ENCODE measurements at places on chromosomes 7 and 10. TPM values are rescaled to one million over a fixed set of nuclear protein-coding genes. Genes with fewer than 3 reads are reported as not detected.

Gene MYOZ1
- total RNA-seq = not detected

DNA sequence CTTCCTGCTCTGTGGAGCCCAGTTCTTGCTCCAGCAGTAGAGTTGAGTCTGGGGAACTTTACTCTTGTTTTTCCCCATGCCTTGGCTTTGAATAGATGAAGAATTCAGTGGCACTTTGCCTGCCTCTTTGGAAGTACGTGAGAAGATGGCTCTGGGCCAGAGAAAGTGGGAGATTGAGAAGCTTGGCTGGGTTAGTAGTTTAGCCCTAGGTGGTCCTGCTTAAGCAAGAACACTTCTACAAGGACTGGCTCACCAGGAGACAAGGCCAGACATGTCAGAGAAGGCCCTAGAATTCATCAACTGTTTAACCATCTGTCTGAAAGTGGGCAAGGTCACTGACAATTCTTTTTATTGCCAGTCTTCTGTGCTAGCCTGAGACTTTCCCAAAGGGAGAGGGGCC, 410.3 kb downstream of the TYW1 start:
- peak; percentile 67 for DNase-seq

- DNase-seq = peak; percentile 69
Observed at GRCh38 chr7:140342727-140343514, 55.4 kb downstream of the SLC37A3 start.

Gene COL26A1
- total RNA-seq = not detected

DNA sequence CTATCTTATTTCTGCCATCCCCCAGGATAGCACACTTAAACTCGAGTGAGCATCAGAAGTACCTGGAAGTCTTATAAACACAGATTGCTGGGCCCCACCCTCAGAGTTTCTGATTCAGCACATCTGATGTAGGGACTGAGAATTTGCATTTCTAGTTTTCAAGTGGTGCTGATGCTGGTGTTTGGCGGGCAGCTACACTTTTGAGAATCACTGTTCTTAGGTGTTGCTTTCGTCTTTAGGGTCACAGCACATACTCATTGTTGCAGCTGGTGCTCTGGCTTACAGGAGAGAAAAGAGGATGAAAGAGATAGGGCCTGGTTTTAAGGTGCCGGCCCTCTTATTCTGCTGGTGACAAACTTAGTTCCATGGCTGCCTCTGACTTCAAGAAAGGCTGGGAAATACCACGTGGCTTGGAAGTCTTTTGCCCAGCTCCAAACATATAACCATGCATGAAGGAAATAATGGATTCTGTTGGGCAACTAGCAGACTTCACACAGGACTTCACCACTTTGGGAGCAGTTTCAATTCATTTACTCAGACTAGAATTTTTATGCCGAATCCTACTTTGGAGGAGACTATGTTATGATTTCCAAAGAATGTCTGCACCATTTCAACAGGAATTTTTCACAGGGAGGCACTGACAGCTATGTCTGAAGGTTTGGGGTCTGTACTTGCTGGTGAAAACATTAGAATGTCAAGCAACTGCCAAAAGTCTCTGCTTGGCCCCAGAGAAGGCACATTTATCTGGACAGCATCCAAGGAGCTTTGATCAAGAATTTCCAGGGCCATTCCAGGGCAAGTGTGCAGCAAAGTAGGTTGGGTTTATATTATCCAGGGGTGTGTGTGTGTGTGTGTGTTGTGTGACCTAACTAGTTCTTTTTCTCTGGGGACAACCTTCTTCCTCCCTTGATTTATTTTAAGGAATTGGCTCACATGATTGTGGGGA, 6.9 kb upstream of the MINDY4 start:
- DNase-seq = peak; percentile 61

GRCh38 chr10:56836659-56837058, 475.6 kb upstream of the ZWINT start:
- DNase-seq = no peak

- DNase-seq = peak; percentile 69
Observed at GRCh38 chr10:27620430-27621397, 116.6 kb downstream of the RAB18 start.

Gene DNA2
- total RNA-seq = 3.0 TPM

Gene FBXO24
- total RNA-seq = 0.71 TPM

DNA sequence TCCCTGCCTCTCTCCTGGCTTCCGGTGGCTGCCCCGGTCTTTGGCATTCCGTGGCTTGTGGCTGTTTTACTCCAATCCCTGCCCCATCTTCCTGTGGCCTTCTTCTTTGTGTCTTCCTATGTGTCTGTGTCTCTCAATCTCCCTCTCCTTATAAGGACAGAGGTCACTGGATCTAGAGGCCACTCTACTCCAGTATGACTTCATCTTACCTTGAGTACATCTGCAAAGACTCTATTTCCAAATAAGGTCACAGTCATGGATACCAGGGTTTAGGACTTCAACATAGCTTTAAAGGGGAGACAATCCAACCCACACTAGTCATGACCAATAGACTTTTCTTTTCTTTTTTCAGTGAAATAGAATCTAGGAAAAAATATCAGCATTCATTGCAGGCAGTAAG, 153.3 kb upstream of the INSYN2A start:
- no peak for DNase-seq

- peak; percentile 71 for DNase-seq
Observed at GRCh38 chr10:5545778-5546710, 21.3 kb downstream of the CALML3 start.

Gene PDE6C
- total RNA-seq = not detected

DNA sequence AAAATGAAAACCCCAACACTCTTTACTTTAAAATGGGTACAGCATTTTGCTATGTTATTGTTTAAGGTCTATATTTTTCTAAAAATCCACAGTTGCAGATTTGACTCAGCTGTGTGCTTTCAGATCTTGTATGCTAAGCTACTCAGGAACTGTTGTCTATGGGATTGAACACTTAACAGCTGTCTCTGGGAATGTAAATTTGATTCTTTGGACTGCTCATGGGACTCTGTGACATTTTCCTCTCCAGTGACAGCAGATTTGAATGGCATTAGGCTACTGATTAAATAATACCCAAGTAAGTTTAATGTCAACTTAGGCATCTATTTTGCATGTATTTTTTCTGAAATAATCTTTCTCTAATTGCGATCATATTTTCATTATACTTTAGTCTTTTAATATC, 1.7 kb upstream of the CD36 start:
- DNase-seq = no peak

DNA sequence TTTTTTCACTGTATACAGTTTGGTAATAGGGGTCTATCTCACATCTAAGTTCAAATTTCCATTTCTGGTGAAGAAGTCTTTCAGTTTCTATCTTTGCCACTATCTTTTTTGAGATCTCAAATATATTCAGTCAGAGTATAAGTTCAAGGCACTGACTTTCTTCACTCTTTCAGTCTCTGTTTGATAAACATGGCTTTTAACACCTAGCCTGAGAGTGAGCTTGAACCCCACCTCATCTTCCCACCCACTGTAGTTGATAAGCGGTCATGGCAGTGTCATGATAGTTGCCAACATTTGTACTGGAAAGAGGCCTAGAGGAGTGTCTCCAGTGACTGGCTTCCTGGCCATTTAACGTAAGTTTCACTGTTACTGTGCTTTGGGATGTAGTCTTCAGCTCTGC, 41.2 kb upstream of the AGR3 start:
- no peak for DNase-seq

Gene AUTS2
- total RNA-seq = 38.2 TPM

Gene GAD2
- not detected for total RNA-seq

DNA sequence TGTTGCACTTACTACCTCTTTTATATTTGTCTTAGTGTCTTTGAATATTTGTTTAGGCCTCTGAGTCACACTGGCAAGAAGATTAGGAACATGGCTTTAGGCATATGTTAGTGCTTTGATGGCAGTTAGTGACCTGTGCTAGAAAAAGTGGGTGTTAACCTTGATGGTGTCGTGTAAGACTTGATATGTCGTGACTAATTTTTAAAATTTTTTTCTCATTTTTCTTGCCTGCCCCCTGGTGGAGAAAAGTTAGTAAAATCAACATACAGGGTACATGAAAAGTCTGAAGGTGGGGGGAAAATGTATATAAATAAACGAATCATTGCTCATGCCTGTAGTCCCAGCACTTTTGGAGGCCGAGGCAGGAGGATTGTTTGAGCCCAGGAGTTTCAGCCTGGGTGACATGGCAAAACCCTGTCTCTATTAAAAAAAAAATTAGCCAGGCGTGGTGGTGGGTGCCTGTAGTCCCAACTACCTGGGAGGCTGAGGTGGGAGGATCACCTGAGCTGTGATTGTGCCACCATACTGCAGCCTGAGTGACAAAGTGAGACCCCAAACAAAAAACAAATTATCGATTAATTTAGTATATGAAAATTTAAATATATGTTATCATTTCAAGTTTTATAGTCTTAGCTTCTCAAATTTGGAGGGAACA, 44.6 kb downstream of the TAX1BP1 start:
- DNase-seq = no peak

DNA sequence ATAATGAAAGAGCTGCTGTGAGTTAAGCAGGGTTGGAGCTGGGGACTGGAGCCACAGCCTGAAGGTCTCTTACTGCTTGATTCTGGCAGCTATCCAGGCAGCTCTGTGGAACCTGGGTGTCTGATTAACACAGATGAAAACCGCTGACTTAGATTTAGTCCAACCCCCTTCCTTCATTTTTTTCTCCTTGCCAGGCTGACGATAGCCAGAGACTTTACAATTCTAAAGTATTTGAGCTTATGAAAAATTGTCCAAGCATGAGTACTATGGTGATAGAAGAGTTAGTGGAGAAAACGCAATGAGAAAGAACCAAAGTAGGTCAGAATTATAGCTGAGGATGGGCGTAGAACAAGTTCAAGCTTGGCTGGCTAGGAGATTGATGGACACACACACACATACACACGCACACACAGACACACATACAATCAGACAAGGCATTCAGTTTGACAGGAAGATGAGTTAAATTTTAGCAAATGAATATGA, 13.5 kb upstream of the GPR85 start:
- peak; percentile 82 for DNase-seq

DNA sequence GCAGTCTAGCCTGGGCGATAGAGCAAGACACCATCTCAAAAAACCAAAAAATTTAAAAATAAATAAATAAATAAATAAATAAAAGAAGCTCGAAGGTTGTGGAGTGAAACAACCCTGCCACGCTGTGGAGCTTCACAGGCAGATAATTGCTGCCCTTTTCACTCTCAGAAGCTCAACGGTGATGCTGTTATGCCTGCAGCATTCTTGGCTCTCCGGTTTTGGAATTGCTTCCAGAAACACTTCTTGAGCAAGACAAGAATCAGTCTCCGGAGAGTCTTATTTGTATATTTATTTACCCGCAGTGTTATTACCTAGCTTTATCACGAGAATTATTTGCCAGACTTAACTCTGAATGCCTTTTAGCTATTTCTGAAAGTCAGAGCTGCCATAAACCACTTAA, 40.5 kb upstream of the UBE2H start:
- DNase-seq = no peak

Gene KCP
- 0.36 TPM for total RNA-seq

Gene MOGAT3
- not detected for total RNA-seq

DNA sequence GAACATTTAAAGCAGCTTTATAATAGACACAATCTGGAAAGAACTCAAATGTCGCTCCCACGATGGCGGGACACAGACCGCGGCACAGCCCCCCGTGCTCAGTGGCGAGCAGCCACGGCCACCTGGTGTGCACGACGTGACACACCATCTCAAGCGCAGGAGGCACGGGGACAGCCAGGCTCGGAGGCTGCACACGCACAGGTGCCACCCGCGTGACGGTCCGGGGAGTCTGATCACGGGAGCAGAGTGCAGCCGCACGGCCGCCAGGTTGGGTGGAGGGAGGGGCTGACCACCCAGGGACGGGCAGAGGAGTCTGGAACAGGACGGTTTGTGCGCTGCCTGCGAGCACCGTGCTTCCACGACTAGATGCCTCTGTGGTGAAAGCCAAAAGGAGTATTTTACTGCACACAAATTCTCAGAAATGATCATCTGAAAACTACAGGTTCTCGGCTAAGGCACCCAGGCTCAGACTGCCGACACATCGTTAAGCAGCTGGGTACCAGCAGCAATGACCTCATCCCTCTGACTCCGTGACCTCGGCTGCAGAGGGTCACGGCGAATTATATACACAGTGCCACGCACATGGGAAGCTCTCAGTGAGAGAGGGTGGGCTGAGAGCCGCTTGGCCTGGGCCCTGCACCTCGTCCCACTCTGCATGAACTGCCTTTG, 7.5 kb upstream of the GPER1 start:
- no peak for DNase-seq

DNA sequence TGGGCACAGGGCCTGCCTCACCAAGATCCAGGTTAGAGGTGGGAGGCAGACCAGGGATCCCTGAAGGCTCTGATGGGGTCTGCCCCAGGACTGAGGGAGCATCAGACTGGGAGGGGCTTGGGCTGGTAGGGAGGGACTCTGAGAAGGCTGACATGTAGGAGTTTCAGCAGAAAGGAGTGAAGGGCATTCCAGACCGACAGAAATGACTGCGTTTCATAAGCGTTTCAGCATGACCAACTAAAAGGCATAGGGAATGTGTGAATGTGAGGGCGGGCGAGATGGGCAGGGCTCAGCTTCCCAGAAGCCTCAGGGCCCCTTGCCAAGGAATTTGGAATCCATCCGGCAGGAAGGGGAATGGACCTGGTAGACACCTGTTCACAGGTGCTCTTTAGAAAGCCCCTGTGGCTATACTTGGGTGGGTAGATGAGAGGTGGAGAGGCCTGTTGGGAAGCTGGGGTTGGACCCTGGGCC, 24.9 kb upstream of the SLC29A3 start:
- DNase-seq = no peak

Gene GPR85
- total RNA-seq = 0.27 TPM

- DNase-seq = peak; percentile 83
Observed at GRCh38 chr10:21526860-21527597, 1.5 kb upstream of the SKIDA1 start.

DNA sequence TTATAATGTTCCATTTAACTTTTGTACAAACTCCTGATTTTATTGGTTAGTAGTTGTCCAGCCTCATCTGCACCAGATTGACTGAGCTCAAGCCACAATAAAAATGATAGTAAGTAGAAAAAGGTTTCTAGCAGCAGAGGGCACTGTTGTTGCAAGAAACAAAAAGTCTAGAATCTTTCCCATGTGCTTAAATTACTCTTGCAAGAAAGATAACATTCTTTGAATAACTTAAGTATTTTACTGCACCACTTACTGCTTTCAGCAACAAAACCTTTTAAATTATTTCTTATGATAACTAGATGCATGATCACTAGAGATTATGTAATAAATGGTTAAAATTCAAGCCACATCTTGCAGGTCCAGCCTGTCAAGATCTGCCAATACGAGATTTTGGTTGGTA, 27.0 kb downstream of the LMOD2 start:
- no peak for DNase-seq

GRCh38 chr10:14586901-14587300, 187.8 kb downstream of the FAM107B start:
- DNase-seq = no peak

GRCh38 chr7:30997316-30997715, 33.6 kb downstream of the GHRHR start:
- peak; percentile 26 for DNase-seq

DNA sequence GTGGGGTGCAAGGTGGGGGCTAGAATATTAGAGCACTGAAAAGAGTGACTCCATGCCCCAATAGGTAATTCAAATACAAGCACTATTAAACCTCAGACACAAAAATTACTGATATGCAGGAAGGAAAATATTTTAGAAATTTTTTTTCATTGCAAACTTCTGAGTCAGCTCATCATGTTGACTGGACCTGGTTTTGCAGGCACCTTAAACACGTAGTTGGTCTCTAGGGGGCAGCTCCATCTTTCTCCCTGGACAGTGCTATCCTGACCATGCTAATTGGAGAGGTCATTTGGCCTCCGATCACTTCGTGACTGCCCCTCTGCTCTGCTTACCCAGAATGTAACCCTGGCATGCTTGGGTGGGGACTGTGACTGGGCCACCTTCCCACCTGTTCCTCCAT, 368.4 kb upstream of the MKI67 start:
- DNase-seq = no peak

GRCh38 chr7:74256491-74257408, 2.6 kb upstream of the RFC2 start:
- DNase-seq = no peak

Gene CDCA7L
- total RNA-seq = 19.4 TPM

All from sigmoid colon (tissue), 7 donors.